ENCODE measurements at places on chromosomes 7 and 10.
A peak's percentile ranks its signal among the peaks of the same experiment; 100 is the strongest.

- DNase-seq: no peak
Measured at GRCh38 chr7:25399000-25399750, 170.9 kb upstream of the NPVF start.

- peak; percentile 81 for DNase-seq
Measured at GRCh38 chr7:50610521-50611277, 45.5 kb upstream of the DDC start.

GRCh38 chr7:73802459-73802858 lies 28.3 kb upstream of the CLDN4 start:
- DNase-seq: no peak

- no peak for DNase-seq
Measured at GRCh38 chr7:107090457-107090856, 46.0 kb downstream of the PRKAR2B start.

DNA sequence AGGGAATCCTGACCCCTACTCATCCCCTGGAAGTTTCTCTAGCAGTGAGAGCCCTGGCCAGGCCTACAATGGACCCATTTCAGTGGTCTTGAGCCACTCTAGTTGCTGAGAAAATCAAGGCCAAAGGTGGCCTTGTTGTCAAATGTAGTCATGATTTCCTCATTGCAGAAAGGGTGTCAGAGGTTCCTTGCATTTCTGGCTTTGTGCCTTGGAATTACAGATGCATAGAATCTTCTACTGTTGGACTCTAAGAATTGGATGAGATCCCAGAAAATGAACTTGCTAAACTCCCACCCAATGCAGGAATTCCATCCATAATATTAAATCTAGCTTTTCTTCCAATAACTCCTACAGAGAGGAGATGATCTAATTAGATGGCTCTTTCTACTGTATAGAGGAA lies 12.2 kb downstream of the CPA2 start:
- DNase-seq: peak; percentile 27

DNA sequence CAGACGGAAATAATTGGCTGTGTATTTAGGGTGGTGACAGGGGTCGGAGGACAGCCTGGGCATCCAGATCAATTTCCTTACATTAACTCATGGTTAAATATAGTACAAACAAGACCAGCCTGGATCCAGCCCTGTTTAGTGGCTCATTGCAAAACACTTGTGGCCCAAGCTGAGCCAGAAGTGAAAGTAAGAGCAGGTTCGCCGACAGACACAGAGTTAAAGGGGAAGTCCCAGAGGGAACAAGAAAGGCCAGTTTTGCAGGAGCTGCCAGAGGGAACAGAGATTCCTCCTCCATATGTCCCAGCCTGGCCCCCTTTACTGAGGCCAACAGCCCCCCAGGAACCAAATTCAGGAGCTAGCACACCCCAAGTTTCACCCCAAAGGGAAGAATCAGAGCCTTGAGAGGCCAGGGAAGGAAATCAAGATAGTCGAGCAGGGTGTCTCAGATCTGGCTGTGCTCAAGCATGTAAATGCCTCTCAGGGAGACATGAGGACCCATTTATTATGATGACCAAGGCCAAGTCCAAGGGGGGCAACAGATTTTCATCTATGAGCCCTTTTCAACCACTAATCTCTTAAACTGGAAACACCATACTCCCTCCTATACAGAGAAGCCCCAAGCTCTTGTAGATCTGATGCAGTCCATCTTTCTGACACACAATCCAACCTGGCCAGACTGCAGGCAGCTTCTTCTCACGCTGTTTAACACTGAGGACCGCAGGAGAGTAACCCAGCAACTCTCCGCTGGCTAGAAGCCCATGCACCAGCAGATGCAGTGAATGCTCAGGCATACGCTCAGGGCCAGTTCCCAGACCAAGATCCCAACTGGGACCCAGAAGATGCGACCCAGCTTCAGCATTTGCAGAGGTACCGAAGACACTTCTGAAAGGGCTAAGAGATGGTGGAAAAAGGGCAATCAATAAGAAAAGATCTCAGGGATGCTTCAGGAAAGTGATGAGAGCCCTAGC lies 15.9 kb upstream of the ADCK2 start:
- peak; percentile 83 for DNase-seq

GRCh38 chr7:127792528-127793342 lies 140.7 kb downstream of the SND1 start:
- DNase-seq: no peak

GRCh38 chr7:136657482-136657921 lies 210.9 kb upstream of the CHRM2 start:
- DNase-seq: no peak

DNA sequence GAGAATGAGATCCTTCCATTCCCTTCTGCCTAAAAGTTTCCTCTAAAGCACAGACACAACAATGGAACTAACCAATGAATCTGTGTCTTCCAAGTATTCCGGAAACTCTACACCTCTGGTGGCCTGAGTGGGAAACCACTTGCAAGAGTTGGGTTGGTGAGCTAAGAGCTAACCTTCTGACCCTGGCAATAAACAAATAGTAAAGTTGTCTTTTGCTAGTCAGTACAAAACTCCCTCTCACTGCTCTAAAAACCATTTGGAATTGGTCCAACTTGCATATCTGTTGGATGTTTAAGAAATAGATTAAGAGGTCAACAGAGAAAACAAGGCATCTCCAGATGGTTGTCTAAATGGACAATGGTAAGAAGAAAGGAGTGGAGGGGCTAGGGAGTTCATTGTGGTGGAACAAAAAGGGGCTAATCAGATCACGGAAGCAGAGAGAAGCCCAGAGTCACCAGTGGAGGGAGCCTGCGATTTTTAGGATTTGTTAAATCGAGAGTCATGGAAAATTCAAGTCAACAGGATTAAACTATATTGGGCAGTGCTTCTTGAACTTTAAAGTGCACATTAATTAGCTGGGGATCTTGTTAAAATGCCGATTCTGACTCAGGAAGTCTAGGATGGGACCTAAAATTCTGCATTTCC lies 192.3 kb downstream of the EVX1 start:
- no peak for DNase-seq

- DNase-seq: peak; percentile 9
Measured at GRCh38 chr10:77159538-77160110, 478.0 kb downstream of the KCNMA1 start.

GRCh38 chr10:71516890-71517289 lies 120.2 kb downstream of the CDH23 start:
- DNase-seq: no peak

- no peak for DNase-seq
Measured at GRCh38 chr7:108290459-108291151, 160.4 kb upstream of the LAMB4 start.

DNA sequence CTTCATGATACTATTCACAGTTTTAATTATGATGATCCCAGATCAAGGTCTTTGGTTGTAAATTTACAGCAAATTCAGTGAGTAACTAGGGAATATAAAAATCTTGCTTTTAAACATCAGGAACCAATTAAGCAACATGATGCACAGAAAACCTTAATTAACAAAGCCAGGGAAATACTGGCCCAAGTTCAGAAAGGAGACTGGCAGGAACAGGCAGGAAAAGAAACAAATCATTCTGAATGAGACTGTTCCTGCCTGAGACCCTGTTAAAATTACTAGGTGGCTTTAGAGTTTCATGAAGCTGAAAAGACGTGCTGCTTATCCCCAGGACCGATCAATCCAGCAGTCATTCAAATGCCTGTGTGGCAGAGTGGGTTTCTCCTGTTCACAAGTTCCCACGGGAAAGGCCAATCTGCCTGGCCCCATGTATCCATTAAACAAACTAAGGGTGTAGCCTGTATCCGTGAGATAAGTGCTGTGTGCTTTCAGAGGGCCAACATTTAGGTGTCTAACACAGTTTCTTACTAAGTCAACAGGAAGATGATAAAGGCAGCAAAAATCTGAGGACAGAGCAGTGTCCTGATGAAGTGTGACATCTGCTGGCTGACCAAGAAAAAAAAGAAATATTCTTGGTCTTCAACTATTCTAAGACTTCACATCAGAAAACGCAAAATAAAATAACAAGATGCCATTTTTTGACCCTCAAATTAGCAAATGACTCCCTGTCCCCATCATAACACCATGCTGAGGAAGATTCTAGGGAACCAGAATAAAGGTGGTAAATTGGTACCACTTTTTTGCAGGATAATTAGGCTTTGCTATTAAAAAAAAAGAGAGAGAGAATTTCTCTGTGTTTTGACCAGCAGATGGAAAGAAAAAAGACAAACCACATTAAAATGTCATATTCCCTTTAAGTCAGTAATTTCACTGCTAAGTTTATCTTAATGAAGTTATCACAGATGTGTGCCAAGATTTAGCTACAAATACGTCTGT lies 34.2 kb downstream of the PUS7 start:
- DNase-seq: peak; percentile 41

- DNase-seq: no peak
Measured at GRCh38 chr7:101998906-101999240, 181.4 kb downstream of the CUX1 start.

DNA sequence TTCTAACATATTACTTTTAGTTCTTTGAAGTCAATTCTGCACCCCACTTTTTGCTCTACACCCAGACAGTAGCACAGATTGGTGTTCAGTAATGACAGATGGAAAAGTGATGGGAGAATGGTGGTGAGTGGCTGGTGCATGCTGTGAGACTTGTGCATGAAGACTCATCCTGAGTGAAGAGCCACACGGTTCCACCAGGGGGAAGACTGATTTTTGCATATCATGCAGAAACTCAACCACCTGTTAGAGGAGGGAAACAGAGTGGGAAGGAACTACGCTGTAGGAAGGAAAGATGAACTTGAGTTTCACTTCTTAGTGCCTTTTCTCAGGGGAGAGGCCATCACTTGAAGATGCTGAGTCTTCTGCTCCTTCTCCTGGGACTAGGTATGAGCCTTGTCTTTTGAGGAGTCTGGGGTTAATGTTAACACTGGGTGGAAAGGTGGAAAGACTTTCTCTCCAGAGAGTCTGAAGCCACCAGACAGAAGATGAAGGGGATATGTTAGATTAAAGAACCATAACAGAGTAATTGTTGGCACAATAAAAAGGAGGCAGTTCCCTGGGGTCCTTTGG lies 9.3 kb upstream of the PRSS1 start:
- no peak for DNase-seq

GRCh38 chr10:96695975-96696634 lies 24.2 kb downstream of the PIK3AP1 start:
- DNase-seq: no peak

- no peak for DNase-seq
Measured at GRCh38 chr7:30604901-30605300, 10.2 kb downstream of the GARS1 start.

DNA sequence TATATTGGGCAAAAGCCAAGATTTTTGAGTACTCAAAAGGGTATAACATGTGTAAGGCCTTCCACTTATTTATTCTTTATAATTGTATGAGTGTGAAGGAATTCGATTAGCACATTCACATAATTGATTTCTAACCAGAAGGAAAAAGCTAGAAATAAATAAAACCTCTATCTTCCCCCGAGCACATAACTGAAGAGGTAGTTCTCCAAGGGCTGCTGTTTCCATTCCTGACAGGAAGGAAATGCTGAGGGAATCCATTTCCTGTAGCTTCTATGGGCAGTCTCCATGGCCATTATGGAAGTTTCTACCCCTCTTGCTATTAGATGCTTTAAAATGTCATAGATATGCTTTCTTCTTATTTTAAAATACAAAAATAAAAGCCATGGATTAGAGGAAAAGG lies 70.5 kb upstream of the ABCB5 start:
- no peak for DNase-seq

- DNase-seq: no peak
Measured at GRCh38 chr7:21370283-21370982, 57.5 kb upstream of the SP4 start.

DNA sequence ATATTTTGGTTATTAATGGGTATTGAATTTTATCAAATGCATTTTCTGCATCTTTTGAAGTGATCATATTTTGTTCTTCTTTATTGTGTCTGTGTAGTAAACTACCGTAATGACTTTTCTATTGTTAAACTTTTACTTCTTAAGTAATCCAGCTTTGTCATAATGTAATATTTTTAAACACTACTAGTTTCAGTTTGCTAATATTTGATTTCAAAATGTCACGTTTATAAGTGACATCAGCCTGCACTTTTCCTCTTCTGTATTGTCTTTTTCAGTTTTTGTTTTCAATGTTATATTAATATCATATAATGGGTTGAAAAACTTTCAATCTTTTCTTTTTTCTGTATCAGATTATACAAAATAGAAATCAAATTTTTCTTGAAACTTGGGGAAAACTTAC lies 71.6 kb upstream of the ANKRD1 start:
- no peak for DNase-seq

- DNase-seq: no peak
Measured at GRCh38 chr7:147646568-147646967, 944.0 kb upstream of the C7orf33 start.

GRCh38 chr7:101248276-101248675 lies 3.4 kb upstream of the FIS1 start:
- no peak for DNase-seq

DNA sequence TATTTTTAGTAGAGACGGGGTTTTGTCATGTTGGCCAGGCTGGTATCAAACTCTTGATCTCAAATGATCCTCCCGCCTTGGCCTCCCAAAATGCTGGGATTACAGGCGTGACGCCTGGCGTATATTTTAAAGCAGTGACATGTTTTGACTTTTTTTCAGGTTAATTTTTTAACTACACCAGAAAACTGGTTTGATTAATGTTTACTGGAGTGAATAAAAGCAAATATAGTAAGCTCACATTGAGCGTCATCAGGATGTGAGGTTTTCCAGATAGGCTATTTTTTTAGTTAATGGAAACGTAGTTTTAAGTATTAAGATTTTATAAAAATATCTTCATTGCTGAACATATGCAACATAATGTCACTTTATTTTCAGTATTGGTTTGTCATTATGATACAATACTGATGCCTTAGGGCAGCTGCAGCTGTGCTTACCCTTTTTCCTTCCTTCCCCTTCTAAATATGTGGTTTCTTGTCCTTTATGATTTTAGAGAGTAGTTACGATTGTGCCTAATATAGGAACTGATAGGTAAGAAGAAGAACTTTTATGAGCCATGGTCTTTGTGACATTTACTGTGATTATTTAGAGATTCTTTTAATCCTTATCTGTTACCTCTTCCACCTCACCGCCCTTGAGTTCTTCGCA lies 37.3 kb downstream of the TMEM60 start:
- DNase-seq: no peak

DNA sequence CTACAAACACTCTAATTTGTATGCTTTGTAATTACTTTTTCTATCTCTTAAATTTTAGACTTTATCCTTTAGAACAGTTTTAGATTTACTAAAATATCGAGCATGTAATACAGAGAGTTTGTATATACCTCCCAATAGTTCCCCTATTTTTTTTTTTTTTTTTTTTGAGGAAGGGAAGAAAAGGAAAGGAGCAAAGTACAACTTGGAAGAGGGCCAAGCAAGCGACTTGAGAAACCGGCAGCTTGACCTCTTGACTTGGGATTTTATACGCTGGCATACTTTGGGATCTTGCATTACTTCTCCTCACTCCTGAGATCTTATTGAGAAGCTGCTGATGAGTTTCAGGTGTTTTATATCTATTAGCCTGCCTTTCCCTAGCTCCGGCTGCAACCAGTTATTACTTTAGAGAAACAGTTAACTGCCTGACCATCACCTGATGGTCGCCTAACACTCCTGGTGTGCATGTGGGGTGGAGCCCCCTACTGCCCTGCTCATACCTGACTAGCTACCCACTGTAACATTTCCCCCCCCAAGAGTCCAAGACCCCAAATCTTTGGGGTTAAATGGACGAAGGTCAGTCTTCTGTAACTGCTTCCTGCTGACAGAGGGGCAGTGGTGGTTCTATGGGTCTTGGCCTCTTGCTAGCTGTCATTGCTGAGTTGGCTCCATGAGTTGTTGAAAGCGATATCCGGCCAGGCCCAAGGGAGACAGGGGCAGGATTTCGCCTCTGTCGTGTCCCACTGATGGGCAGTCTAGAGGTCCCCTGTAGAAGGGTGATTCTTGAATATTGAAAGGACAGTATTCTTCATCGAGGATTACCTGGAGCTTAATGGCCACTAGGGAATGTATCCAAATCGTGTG lies 28.5 kb downstream of the MKLN1 start:
- no peak for DNase-seq

GRCh38 chr10:119313644-119314043 lies 106.3 kb downstream of the GRK5 start:
- DNase-seq: no peak

All from mammary epithelial cell (primary cell).